ENCODE measurements at places on chromosomes 12 and 14.

DNA sequence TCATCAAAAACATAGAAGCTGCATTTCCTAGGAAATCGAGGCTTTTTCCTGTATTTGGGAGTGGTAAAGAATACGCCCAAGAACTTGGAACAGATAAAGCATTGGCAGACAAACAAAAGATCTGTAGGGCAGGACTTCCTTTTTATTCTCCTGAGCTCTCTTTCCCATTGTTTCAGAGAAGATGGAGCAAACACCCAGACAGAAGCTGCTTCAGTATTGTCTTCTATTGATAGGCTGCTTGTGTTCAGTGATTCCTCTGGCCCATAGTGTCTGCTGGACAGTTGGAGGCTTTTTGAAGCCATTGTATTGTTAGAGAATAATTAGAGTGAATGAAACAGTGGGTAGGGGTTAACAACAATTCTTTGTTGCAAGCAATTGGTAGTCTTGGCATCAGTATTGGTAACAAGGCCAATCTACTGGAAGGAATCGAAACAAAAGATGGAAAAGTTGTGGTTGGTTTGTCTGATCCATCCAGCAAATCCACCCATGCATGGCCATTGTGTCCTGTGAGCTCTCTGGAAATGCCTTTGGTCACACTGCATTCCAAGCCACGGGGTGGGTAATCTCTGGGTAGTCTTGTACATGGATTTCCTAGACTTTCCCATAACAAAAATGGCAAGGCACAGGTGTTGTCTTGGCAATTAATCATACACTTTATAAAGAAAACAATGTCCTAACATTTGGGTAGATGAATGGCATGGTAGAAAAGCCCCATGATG, 424.8 kb downstream of the RAD51B start:
- no peak for DNase-seq

DNA sequence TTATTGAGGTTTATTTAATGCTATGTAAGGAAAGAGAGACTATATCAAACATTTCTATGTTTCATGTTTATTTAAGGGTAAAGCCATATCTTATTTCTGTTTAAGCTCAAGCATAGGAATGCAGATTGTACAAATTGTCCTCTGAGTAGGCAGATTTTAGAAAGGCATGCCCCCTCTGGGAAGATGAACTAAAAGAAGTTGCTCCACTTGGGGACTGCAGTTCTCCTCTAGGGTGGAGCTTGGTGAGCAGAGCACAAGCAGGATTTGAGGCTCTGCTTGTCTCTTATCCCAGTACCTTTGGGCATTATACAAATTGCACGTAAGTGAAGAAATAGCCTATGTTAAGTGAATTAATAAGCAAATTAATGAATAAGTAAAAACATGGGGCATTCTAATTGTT, 96.2 kb upstream of the PDE3A start:
- DNase-seq = no peak

DNA sequence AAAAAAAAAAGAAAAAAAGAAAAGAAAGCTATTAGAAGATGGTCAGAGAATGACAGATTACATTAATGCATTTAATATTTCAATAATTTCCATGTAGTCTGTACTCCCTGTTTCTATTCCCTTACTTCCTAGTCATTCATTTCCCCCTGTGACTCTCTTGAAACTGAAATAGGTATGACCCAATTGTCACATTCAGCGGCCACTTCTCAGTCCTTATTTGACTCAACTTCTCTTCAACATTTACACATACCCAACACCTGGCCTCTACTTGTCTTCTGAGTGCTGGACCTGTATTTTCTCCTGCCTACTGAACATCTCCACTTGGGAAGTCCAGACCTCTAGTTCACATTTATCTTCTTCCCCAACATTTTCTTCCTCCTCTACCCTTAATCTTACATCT, 7.2 kb downstream of the EEA1 start:
- no peak for DNase-seq

GRCh38 chr14:61479746-61480502, 158.5 kb downstream of the PRKCH start:
- no peak for DNase-seq

DNA sequence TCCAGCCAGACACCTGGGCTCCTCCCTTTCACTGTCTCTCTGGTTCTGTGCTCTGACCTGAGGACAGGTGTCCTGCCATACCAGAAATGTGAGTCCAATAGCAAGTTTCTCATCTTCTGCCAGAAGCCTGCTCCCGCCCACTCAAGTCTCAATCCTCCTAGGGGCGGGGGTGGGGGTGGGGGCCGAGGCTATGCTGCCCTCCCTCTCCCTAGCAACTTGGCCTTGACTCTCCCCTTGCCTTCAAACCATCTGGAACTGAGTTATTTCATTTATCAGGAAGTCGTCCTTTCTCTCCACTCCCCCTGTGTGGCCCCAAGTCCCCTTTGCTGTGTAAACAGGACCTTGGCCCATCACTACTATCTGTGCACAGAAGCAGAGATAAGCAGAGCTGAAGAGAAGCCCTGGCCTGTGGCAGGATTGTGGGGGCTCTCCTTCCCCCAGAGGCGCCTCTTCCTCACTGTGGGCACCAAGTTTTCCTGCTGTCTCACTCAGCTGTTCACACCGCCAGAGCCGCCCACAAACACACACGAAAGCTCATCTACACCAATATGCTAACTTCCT, 117.1 kb downstream of the DPF3 start:
- no peak for DNase-seq

DNA sequence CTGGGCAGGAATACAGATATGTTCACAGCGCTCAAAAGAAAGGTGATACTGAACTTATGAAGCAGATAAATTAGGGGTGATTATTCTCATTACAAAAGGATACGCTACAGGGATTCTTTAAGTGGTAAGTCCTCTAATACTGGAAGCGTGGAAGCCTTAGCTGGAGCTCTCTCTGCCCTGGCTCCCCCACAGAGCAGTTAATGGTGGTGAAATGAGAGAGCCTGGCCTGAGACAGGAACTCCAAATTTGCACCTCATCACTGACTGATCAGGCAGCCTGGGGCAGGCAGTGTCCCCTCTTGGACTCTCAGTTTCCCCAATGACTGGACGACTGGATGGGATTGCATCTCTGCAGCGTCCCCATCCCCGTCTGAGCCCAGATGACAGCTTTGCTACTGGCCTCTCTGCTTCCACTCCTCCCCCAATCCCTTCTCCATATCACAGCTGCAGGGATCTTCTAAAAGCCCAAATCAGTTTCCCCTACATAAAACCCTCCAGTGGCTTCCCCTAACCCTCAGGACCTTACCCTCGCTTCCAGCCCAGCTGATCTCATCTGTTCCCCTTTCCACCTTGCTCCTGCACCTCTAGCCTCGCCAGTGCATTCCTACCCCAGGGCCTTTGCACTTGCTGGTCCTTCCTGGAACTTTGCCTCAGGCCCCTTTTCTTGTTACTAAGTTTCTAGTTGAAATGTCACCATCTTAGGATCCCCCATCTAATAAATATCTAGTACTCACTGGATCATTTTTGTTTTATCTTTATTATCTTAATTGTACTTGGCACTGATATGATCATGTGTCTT, 171.7 kb upstream of the LHX5 start:
- no peak for DNase-seq

DNA sequence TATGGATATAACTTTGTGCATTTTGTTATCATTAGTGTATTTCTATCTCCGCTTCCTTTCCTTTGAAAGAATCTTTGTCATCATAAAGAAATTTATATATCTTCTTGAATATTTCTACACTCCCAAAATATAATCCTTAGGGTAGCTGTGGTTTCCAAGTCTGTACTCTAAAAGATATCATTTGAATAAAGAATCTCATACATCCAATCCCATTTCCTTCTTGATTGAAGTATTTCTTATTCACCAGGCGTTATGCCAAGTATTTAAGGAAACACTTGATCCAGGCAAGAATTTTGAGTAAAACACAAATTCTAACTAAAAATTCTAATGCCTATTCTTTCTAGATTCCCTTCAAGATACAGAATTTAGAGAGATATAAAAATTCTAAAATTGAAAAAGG, 821.8 kb downstream of the GALC start:
- no peak for DNase-seq

- no peak for DNase-seq
These were observed 107.9 kb upstream of the PMCH start for GRCh38 chr12:102305486-102305885.

GRCh38 chr12:121490401-121491281, 90.2 kb downstream of the KDM2B start:
- no peak for DNase-seq

DNA sequence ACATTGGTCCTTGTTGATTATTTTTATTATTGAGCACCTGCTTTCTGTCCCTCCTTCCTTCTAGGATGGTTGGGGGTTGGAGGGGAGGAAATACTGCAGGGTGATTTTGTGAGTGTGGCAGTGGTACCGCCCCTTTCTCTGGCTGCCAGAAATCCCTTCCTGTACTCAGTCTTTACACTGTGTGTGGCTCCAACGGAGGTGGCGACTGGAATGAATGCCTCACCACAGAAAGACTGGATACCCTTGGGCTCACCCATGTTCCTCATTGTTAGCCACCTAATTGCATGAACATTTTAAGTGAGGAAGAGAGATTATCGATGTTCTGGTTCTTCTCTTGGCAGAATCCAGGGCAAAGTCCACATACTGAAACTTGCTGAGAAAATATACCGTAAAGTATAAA, 272.0 kb upstream of the E2F7 start:
- DNase-seq = no peak

DNA sequence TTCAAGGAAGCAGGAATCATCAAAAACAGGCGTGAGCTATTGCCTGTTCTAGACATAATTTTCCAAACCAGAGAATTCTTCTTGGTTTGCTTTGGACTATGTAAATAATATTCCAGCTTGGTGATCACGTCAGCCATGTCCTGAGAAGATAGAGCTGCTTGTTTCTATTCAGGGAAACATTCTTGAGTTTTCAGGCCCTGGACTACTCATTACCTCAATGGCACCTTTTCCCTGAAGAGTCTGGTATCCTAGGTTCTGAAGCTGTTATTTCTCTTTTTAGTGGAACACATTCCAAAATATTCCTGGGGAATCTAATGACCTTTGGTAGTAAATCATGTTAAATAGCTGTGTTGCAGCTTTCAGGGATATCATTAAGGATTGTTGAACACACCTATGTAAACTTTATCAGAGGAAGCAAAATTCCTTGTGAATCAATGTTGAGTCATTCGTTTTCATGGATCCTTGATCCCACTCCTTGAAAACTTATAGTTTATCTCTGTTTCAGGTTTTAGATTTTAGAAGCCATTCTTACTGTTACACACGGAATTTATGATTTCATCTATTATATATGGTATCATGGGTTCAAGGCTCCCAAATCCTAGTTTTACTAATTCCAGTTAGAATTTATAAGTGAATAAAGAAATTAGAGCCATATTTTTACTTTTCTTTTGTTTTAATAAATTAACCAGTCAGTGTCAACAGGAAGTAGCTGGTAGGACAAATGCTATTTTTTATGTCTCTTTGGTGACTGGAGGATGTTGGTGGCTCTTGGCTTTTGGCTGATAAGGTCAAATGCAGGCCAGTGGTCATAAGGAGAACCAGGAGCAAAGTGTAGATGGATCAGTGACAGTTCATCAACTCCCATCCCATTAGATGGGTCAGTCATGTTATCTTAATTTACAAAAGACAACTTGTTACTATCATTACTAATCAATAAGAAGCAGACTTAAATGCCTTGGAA, 380.1 kb downstream of the ZFP36L1 start:
- no peak for DNase-seq

DNA sequence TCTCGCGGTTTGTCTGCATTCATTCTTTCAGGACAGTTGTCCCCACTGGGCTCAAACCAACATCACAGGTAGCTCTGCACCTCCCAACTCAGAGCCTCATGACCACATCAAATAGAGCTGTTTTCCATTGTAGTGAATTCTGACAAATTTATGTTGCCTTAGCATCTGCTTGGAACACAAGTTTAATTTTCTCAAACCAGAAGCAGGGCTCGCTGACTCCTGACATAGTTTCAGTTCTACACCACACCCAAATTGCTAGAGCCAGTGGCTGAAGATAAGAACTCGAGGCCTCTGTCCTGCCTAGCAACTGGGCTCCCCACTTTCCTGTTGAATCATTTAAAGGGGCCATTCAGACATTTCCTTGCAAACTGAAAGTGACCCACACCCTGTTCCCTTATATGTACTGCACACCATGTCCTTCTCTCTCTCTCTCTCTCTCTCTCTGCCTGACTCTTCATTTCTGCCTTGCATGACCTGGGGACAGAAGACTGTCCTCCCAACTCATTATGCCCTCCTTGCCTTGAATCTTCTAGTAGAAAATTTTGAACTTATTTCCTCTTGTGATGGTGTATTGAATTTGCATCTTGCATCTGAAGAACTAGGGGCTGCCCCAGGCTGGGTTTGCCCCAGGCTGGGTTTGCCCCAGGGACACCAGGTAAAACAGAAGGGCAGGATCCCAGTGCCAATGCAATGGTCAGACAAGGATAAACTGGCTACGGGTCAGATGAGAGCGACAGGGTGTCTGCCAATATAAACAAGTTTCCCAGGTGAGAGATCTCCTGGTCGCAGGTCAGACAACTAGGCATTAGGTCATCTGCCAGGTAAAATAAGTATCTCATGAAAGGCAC, 9.7 kb upstream of the WSCD2 start:
- no peak for DNase-seq

DNA sequence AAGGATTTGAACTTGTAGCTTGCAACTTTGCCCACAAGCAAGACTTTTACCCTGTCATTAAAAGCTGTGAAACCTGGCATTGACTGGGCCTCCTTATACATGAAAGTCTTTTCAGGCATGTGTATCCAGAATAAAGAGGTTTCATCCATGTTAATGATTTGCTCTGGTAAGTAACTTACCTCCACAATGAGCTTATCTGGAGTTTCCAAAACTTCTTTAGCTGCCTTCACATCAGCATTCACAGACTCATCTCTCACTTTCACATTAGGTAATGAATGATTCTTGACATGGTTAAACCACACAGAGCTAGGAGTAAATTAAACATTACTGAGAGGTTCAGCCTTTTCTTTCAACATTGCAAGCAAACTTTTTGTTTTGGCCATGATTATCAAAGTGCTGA, 234.4 kb upstream of the CLEC14A start:
- DNase-seq = no peak

DNA sequence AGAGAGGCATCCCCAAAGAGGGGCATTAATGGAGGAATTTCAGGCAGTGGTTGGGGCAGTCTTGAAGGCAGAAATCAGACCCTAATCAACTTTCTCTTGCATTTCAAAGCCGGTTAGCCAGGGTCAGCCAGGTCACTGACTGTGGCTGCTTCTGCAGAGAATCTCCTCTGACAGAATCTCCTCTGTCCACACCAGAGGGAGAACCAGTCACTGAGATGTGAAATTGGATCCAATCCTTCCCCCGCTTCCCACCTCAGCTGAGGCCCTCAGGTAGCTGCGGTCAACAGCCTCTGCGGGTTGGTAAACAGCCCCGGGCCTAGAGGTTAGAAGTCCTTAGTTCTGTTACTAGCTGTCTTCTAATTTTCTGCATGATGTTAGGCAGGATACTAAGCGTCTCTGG, 39.8 kb upstream of the NUAK1 start:
- DNase-seq = no peak

DNA sequence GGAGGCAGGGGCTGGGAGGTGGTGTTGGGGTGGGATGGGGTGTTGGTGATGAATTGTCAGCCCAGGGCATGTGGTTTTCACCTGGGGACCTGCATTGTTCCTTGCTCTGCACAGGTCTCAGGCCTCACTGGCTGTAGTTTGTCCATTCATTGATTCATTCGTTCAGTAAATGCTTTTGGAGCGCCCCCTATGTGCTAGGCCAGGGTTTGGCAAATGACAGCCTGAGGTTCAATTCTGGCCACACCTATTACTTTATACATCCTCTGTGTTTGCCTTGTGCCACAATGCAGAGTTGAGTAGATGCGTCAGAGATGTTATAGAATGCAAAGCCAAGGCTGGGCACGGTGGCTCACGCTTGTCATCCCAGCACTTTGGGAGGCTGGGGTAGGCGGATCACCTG, 4.7 kb downstream of the ADCK1 start:
- no peak for DNase-seq

Measured in activated CD4-positive, alpha-beta T cell treated with anti-CD3 and anti-CD28 coated beads for 24 hours (primary cell).